ENCODE measurements at places on chromosomes 4 and X. TPM values are rescaled to one million over a fixed set of nuclear protein-coding genes. Genes with fewer than 3 reads are reported as not detected.

The TLR2 gene
- 1.9 TPM for total RNA-seq

The GNRHR gene
- total RNA-seq = not detected

The HSD17B13 gene
- total RNA-seq = 0.60 TPM

The SASH3 gene
- total RNA-seq = 102 TPM

The EDNRA gene
- not detected for total RNA-seq

The ARL13A gene
- not detected for total RNA-seq

The HMGB3 gene
- 1.2 TPM for total RNA-seq

The SHISA3 gene
- total RNA-seq = not detected
